Mucosa of gallbladder (tissue), 1 donor: ENCODE measurements at places on chromosomes 1 and 21. TPM values are rescaled to one million over a fixed set of nuclear protein-coding genes. Genes with fewer than 3 reads are reported as not detected.

Gene C1orf159
- 18.6 TPM for total RNA-seq

Gene ADCY10
- total RNA-seq, result 0.81 TPM

Gene GABPA
- total RNA-seq, result 27.2 TPM

Gene IVL
- not detected for total RNA-seq

Gene ARHGAP29
- total RNA-seq, result 19.2 TPM

Gene CYP4Z1
- total RNA-seq, result not detected

Gene CCDC17
- 2.8 TPM for total RNA-seq
